Thyroid gland (tissue), 4 donors: ENCODE measurements at places on chromosomes 4 and X. TPM values are rescaled to one million over a fixed set of nuclear protein-coding genes. Genes with fewer than 3 reads are reported as not detected.

DNA sequence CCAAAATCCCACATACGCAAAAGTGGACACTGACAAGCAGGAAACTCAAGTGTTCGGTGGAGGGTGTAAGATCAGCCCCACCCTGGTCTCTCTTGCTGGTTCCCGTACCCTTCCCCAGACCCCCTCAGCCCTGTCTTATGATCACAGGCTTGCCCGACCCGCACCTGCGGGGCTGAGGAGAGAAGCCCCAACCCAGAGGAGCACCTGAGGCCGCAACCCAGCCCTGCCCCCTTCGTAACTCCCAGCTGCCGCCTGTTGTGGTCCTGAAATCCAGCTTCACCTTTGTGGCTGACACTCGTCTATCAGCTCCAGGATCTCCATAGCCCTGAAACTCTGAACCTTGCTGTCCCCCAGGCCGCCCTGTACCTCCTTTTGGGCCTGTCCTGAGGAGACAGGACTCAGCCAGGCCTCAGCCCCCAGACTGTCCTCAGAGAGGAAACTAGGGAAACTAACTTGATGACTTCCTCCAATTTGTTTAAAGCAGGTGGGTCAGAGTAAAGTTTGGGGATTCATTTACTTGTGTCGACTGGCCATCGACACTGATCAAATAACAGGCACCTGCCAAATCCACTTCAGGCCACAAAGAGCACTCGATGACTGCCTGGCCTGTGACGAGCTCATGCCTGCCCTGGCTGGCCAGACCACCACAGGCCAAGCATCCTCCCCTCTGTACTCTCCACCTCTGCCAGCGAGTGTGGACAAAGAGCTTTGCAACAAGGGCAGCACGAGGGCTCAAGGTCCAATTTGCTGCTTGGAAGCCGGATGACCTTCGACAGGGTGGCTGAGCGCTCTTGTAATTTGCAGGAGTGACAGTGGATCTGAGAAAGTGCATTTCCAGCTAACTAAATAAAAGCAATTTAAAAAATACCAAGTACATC, 19.3 kb downstream of the DCTD start:
- peak; percentile 88 for DNase-seq

Gene ADGRA3
- 117 TPM for total RNA-seq

DNA sequence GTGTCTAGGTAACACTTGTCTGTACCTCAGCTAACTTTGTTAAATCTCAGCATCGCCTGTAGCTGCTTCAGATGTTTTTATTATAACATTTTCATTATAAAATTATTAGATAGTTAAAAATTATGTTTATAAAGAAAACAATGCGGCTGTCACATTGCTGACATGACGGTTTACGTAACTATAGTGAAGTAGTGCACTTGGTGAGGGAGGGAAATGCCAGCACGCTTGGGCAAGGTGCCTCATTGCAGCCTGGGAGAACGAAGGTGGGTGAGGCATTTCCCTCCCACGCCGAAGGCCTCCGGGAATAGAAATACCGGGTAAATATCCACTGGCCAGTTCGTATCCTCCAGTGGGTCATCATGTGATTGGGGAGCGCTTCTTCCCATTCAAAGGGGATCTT, 15.9 kb downstream of the TMEM187 start:
- DNase-seq: no peak

Gene FGFBP2
- total RNA-seq: 1.0 TPM

GRCh38 chrX:24732766-24733500, 39.2 kb downstream of the POLA1 start:
- no peak for DNase-seq

DNA sequence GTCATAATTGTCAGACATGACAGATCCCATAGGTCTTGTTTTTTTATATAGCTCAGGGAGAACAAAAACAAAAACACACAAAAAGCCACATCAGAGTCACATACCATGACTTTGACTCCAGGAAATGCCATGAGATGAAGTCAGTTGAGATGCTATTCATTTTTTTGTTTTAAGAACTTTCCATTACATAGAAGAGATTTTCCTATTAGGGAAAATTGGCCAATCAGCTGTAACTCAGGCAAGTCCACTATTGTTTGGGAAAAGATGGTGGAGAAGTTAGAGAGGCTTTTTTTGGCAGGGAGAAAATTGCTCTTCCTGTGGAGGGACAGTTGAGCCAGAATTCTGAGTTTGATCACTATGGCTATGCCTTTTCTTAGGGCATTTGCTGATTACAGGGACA, 72.6 kb downstream of the SMARCA5 start:
- DNase-seq: no peak

DNA sequence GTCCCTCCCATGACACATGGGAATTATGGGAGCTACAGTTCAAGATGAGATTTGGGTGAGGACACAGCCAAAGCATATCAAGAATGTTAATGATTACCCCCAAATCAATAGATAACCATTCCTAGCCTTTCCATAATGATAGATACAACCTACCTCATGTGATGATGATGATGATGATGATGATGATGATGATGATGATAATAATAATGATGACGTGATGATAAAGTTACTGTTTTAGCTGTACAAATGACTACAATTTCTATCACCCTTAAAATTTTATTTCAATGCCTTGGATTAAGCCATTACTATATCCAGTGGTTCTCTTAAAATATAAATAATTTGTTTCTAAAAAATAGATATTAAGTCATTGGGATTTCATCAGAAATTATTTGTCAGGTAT, 55.2 kb upstream of the NLGN4X start:
- no peak for DNase-seq

- peak; percentile 65 for DNase-seq
Measured at GRCh38 chrX:41009850-41010846, 75.1 kb upstream of the USP9X start.

DNA sequence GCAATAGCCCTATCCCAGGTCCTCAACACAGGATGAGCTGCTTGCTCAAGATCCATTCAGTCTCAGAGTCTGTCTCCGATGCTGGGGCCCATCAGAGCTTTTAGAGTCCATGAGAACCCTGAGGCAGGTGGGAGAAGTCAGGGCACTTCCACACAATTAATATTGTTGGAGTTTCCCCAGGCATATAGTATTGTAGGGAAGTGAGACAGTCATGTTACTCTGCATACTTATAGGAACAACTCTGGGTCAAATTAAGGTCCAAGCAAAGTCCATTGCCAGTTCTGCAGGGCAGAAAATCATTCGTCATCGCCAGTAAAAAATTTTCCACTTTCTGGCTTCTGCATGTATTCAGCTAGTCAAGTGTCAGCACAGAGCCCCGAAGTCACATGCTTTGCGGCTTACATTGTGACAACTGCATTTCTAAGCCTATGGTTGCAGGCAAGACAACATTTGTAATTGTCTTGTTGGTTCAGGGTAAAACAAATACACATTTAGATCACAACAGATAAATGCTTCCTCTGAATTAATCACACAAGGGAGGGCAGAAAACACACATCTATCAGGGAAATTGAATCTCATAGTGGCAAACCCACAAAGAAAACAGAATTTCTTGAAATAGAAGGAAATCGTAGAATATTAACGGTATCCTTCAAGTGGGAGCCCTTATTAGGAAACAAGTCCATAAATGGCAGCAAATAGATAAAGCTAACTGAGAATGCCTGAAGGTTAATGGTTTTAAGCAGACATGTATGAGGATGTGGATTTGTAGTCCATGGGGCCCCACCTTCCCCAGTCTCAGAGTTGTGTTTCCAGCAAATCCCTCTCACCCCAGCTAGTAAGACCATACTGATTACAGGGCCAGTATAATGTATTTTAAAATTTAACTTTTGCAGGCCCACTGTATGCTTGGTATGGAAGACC, 412.1 kb upstream of the RASGEF1B start:
- no peak for DNase-seq

- no peak for DNase-seq
Measured at GRCh38 chrX:132115792-132116191, 12.0 kb downstream of the FRMD7 start.

GRCh38 chrX:110836451-110836850, 40.8 kb upstream of the CHRDL1 start:
- DNase-seq: no peak

DNA sequence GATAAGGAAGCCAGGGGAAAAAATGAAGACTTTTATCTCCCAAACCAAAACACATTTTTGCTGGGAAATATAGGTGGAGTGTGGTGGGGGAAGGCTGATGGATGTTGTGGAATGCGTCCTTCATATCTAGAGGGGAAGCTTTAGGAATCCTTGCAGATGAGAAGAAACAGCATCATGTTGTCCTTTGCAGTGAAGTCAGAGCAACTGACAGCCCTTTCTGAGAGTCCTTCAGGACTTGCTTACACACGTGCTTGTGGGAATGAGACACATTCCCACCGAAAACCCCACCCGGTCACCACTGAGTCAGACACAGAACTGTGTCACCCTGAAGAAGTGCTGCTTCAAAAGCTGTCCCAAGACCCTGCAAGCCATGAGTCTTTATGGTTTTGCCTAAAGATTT, 81.5 kb downstream of the SHROOM2 start:
- DNase-seq: no peak

DNA sequence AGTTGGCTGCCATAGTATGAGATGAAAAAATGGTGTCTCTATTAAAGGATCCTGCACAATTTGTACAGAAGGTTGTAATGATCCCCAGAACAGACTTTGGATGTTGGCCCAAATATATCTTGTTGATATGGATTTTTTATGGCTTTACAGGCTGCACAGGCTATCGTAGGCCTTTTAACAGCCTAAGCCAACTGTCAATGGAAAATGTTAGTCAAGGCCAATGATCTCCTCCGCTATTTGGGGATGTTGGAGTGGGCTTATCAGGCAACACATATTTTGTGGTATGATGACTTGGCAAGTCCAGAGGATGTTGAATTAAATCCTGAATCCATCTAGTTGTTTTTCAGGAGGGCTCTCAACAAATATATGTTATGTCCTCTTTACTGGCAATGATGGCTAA, 42.1 kb downstream of the ZCCHC13 start:
- DNase-seq: no peak

Gene NUDT11
- 1.7 TPM for total RNA-seq

DNA sequence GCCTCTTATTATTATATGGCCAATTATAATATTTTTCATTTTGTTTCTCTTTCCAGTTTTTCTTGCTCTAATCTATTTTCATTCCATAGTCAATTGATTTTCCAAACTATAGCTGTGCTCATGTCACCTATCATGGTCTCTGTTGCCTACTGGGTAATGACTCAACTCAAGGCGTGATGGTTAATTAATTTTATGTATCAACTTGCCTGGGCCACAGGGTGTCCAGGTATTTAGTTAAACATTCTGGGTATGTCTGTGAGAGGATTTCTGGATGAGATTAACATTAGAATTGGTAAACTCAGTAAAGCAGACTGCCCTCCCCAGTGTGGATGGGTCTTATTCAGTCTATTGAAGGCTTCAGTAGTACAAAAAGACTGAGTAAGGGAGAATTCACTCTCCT, 9.9 kb downstream of the FHIP1A start:
- DNase-seq: no peak

- DNase-seq: no peak
Measured at GRCh38 chr4:79788884-79789283, 284.1 kb downstream of the ANTXR2 start.

DNA sequence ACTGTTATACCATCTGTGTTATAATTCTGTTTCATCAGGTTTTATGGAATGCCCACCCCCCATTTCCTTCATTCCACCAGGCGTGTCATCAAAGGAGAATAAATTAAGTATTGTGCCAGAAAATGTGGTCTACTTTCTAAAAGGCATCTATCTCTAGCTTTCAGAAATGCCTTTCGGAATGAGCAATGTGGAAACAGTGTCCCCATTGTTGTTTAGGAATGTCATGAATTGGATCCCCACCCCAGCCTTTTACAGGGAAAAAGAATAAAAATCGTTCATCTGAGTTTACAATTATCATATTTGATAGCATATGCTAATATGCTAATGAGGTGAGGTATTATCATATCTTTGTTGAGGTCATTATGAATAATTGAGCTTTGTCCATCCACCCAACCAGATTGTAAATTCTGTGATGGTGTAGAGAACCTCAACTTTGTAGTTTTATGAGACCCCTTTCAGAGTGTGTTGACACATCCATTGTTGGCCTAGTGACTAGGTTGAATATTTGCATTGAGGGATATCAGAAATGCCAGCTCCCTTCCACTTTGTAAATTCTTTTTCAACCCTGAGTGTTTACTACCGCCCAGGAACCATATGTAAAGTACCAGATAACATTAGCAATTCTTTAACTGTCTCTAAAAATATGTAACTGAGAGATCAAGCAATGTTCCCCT, 56.2 kb upstream of the CCDC160 start:
- no peak for DNase-seq
